ENCODE measurements at places on chromosomes 2 and 18. TPM values are rescaled to one million over a fixed set of nuclear protein-coding genes. Genes with fewer than 3 reads are reported as not detected.

DNA sequence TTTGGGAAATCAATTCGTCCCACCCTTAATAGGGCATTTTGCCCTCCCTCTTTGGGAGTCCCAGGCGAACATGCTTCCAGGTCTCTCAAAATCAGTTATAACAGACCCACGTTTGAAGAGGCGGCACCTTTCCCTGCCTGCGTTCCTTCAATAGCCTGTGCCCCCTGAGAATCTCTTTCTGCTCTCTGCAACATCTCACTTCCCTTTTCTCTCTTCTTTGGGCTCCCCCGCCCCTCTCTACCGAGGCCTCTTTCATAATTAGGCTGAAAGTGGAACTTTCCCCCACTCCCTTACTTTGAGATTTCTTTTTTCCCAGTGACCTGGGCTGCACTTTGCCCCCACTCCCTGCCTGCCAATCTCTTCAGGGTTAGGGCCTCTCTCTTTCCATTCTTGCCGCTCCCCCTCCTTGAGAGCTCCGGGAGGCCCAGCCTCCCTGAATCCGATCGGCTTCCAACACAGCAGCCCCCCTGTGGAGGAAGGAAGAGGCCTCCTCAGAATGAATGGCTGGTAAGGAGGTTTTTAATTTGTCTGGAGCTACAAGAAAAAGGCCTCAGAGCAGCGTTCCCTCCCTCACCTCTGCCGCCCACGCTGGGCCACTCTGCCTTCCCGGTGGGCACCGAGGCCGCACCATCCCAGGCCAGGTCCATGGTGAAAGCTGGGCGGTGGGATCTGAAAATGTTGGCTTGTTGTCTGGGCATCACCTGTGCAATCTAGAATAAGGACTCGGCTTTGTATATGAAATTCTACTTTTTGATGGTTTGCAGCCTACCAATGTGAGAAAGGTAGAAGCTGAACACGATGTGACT lies 162.6 kb upstream of the SIX3 start:
- H3K36me3 ChIP-seq: no peaks in the 10 kb centered on the region
- H3K4me3 ChIP-seq: no peak overlapping the region
- H3K27me3 ChIP-seq: no peaks in the 10 kb centered on the region
- no peak overlapping the region for H3K27ac ChIP-seq
- no peaks in the 10 kb centered on the region for H3K4me1 ChIP-seq

- no peaks in the 10 kb centered on the region for H3K4me1 ChIP-seq
- no peaks in the 10 kb centered on the region for H3K27me3 ChIP-seq
- DNase-seq: no peak
- H3K27ac ChIP-seq: no peak overlapping the region
- no peak overlapping the region for H3K4me3 ChIP-seq
- H3K36me3 ChIP-seq: peaks cover 7% of the 10 kb centered on the region
Measured at GRCh38 chr18:49042246-49042570, 91.4 kb upstream of the SMAD7 start.

- H3K36me3 ChIP-seq: no peaks in the 10 kb centered on the region
- H3K4me3 ChIP-seq: no peak overlapping the region
- H3K4me1 ChIP-seq: no peaks in the 10 kb centered on the region
- H3K27me3 ChIP-seq: no peaks in the 10 kb centered on the region
Measured at GRCh38 chr18:49743117-49743567, 70.2 kb downstream of the ACAA2 start.

MFSD6 gene
- 64.9 TPM for total RNA-seq

DNA sequence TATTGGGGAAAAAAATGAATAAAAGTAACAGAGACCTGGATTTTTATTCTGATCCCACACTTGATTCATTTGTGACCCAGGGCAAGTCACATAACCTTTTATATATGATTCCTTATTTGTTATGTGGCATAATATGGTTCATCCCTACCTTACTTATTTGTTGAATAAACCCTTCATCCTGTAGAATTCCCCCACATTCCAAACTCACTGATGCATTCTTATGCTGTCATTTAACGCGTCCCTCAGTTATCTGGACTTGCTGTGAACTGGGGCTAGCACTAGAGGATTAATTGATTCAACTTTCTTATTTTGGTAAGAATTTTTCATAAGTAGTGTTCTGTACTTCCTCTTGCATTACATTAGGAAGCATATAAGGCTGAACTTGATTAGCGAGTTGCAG lies 384.7 kb upstream of the RAB12 start:
- DNase-seq: no peak
- H3K36me3 ChIP-seq: no peaks in the 10 kb centered on the region
- H3K27me3 ChIP-seq: no peaks in the 10 kb centered on the region
- H3K27ac ChIP-seq: no peak overlapping the region
- no peaks in the 10 kb centered on the region for H3K4me1 ChIP-seq

DNA sequence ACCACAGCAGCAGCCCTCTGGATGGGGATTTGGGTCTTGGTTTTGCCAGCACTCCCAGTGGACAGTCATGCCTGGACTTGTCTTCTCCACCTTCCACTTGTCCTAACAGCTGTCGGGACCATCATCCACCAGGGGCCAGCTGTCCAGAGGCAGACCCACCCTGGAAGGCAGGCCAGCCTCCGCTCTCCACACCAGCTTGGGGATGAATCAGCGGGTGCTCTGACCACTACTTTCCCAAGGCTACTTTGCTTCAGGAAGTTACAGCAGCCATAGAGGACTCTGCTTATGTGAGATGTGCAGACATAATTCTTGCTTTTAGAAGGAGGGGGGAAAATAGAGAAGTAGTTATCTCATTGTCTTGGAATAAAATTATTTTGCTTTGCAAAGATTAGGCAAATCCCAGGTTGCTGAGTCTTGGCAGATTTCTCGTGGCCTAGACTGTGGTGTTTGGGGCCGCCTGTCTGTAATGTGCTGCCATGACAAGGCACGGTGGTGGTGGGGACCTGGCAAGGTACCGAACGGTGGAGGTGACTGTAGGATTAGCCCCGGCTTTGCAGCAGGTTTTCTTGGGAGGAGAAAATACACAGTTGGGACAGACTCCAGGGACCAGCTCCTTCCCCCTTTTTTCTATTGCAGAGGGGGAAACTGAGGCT lies 148.7 kb downstream of the AGAP1 start:
- no peak for DNase-seq
- no peaks in the 10 kb centered on the region for H3K4me1 ChIP-seq
- no peak overlapping the region for H3K27ac ChIP-seq
- no peak overlapping the region for H3K4me3 ChIP-seq
- no peaks in the 10 kb centered on the region for H3K27me3 ChIP-seq
- H3K36me3 ChIP-seq: no peaks in the 10 kb centered on the region

- no peaks in the 10 kb centered on the region for H3K36me3 ChIP-seq
- H3K4me3 ChIP-seq: no peak overlapping the region
- no peaks in the 10 kb centered on the region for H3K27me3 ChIP-seq
- no peaks in the 10 kb centered on the region for H3K4me1 ChIP-seq
Measured at GRCh38 chr18:34345738-34346137, 121.0 kb upstream of the NOL4 start.

MMADHC gene
- total RNA-seq: 149 TPM

DNA sequence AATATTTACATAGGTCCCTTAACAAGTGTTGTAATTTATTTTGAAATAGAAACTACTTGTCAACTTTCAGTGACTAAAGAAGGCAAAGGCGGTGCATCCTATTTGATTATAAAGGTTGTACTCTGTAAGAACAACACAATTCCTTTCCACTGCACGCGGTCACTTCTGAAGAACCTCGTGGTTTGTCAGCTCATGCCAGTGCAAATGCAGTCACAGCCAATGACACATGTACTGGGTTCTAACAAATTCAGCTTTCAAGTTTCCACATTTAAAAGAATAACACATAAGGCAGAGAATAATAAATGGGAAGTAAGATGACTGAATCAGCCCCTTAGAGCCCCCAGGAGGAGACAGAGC lies 39.7 kb downstream of the CYB5A start:
- DNase-seq: no peak
- no peaks in the 10 kb centered on the region for H3K27me3 ChIP-seq
- no peaks in the 10 kb centered on the region for H3K4me1 ChIP-seq
- H3K4me3 ChIP-seq: no peak overlapping the region

GRCh38 chr2:239261796-239262483 lies 138.9 kb downstream of the HDAC4 start:
- peaks cover 78% of the 10 kb centered on the region for H3K4me1 ChIP-seq
- DNase-seq: no peak
- no peaks in the 10 kb centered on the region for H3K36me3 ChIP-seq
- no peak overlapping the region for H3K27ac ChIP-seq

- no peaks in the 10 kb centered on the region for H3K36me3 ChIP-seq
- no peaks in the 10 kb centered on the region for H3K27me3 ChIP-seq
- no peak overlapping the region for H3K4me3 ChIP-seq
- no peak overlapping the region for H3K27ac ChIP-seq
- H3K4me1 ChIP-seq: no peaks in the 10 kb centered on the region
- no peak for DNase-seq
Measured at GRCh38 chr18:45423659-45424058, 191.6 kb upstream of the SLC14A2 start.

GRCh38 chr2:9655441-9656269 lies 24.9 kb upstream of the YWHAQ start:
- no peaks in the 10 kb centered on the region for H3K36me3 ChIP-seq
- no peaks in the 10 kb centered on the region for H3K27me3 ChIP-seq
- H3K27ac ChIP-seq: no peak overlapping the region
- H3K4me3 ChIP-seq: no peak overlapping the region
- no peak for DNase-seq
- H3K4me1 ChIP-seq: peaks cover 19% of the 10 kb centered on the region

DNA sequence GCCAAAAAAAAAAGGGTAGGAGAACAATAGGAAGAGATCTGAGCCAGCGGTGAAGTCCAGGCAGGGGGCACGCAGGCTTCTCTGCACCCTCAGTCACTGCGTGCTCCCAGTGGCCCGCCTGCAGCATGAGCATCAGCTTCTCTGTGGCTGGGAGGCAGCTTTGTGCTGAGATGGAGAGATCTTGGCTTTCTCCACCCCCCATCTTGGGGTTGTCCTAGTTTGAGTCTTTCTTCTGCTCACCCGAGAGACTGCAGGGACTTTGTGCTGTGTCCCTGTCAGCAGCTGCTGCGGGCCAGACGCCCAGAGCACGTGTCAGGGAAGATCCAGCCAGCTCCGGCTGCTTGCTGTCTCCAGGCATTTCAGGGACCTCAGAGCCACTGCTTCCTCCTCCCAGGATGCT lies 20.3 kb downstream of the TRAPPC12 start:
- no peak overlapping the region for H3K27ac ChIP-seq
- H3K4me1 ChIP-seq: no peaks in the 10 kb centered on the region
- peaks cover 30% of the 10 kb centered on the region for H3K36me3 ChIP-seq
- H3K27me3 ChIP-seq: no peaks in the 10 kb centered on the region

MRO gene
- total RNA-seq: not detected

GRCh38 chr18:60966876-60967275 lies 366.4 kb upstream of the CDH20 start:
- H3K27me3 ChIP-seq: no peaks in the 10 kb centered on the region
- no peaks in the 10 kb centered on the region for H3K36me3 ChIP-seq
- DNase-seq: no peak

PLA2R1 gene
- not detected for total RNA-seq

CRYBA2 gene
- not detected for total RNA-seq

DNA sequence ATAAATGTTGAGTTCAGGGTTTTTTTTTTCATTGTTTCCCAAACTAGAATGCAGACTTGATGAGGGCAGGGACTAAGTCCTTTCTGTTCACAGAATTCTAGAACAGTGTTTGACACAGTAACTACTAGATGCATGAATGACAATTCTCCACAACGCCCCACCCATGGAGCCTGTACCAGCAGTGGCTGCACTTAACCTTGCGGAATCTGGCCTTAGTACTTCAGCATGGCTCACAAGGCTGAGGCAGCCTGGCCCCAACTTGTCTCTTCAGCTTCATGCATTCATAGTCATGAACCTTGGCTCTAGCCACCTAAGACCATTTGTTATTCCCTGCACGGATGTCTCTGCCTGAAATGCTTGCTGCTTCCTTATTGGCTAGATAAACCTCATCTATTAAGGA lies 29.5 kb upstream of the MSGN1 start:
- no peak overlapping the region for H3K4me3 ChIP-seq
- H3K27ac ChIP-seq: no peak overlapping the region
- H3K27me3 ChIP-seq: peaks cover 6% of the 10 kb centered on the region
- no peaks in the 10 kb centered on the region for H3K4me1 ChIP-seq

VIL1 gene
- total RNA-seq: not detected

DNA sequence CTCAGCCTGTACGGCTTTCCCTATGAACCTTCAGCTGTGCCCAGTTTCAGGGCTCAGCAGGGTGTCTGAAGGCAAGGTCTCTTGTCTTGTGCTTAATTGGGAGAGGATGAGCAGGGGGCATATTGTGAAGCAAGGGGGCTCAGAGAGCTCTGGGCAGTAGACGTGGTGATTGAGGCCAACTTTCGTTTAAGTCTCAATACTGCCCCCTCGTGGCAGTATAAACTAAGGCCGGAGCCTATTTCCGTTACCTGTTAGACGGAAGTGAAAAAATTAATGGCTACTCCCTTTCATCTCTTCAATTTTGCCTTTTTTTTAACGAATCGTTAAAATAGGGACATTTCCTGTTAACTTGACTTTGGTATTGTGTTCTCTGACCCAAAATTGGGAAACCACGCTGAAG lies 193.4 kb downstream of the TDRD15 start:
- no peak overlapping the region for H3K27ac ChIP-seq
- DNase-seq: no peak
- H3K27me3 ChIP-seq: no peaks in the 10 kb centered on the region
- H3K4me3 ChIP-seq: no peak overlapping the region
- no peaks in the 10 kb centered on the region for H3K4me1 ChIP-seq

- H3K27me3 ChIP-seq: no peaks in the 10 kb centered on the region
- no peak for DNase-seq
- no peaks in the 10 kb centered on the region for H3K4me1 ChIP-seq
Measured at GRCh38 chr2:177711483-177712265, 319.1 kb downstream of the AGPS start.

DNA sequence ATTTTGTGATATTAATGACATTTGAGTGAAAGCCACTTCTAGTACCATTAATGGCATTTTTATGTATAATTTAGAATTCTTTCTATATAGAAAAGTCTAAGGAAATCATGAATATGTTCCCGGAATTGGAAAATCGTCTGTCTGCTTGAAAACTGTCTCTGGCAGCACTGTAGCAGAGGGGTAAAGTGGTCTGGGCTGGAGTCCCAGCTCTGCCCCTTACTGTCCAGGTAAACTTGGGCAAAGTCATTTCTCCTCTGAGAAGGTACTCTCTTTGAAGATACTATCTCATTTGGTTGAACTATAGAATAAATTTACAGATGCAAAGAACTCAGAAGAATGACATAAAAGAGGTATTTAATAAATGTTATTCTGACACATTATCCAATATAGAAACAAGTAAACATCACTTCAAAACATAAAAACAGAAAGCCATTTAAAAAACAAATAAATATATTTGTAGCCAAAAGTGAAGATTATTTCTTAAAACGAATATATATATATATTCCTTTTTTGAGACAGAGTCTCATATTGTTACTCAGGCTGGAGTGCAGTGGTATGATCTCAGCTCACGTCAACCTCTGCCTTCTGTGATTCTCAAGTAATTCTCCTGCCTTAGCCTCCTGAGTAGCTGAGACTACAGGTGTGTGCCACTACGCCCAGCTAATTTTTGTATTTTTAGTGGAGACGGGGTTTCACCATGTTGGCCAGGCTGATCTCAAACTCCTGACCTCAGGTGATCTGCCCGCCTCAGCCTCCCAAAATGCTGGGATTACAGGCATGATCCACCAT lies 149.8 kb upstream of the ITGA4 start:
- peaks cover 69% of the 10 kb centered on the region for H3K4me1 ChIP-seq
- H3K27ac ChIP-seq: peak overlapping the region; percentile 45
- H3K36me3 ChIP-seq: no peaks in the 10 kb centered on the region
- peak overlapping the region; percentile 35 for H3K4me3 ChIP-seq
- H3K27me3 ChIP-seq: no peaks in the 10 kb centered on the region

- DNase-seq: no peak
- H3K4me3 ChIP-seq: no peak overlapping the region
- no peaks in the 10 kb centered on the region for H3K27me3 ChIP-seq
Measured at GRCh38 chr2:191263050-191263449, 17.8 kb downstream of the MYO1B start.
